Aorta (tissue), 5 donors: ENCODE measurements at places on chromosomes 5 and 9.
A peak's percentile ranks its signal among the peaks of the same experiment; 100 is the strongest.

DNA sequence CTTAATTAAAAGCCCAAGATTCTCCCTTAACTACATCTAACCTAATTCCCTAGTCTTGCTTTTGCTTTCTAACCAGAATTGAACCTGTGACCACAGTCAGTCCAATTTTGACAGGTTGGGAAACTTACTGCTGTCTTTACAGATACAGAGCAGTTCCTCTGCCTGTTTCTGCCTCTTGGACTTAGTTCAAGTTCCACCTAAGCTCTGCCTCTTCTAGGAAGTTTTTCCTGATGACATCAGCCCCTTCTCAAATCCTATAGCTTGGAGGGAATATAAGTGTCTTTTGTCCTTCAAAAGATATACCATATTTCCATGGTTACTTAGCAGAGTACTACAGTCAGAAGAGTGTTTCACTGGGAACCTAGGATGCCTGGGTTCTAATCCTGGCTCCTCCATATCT, 31.7 kb downstream of the BRINP1 start:
- DNase-seq = no peak

DNA sequence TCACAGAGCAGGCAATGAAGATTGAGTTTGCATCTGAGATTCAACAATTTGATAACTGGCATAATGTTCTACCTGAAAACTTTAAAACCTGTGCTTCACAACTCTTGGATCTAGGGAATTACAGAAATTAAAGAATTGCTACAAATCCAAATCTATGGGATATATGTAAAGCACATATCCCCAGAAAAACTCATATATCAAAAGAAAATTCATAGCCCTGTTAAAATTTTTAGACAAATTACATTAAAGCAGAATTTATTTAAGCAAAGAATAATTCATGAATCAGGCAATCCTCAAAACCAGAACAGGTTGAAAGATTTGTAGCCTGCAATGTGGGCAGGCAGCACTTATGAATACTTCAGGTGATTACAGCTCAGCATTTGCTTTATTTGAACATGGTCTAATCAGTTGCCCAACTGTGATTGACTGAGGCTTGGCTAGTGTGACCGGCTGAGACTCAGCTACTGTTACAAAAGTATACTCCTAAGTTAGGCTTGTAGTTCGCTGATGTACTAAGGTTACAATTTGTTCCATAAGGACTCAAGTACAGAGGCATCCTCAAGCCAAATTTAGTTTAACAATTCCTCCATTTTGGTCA, 10.3 kb upstream of the UBTD2 start:
- DNase-seq = no peak

GRCh38 chr5:172140866-172141265, 47.2 kb downstream of the STK10 start:
- no peak for DNase-seq

DNA sequence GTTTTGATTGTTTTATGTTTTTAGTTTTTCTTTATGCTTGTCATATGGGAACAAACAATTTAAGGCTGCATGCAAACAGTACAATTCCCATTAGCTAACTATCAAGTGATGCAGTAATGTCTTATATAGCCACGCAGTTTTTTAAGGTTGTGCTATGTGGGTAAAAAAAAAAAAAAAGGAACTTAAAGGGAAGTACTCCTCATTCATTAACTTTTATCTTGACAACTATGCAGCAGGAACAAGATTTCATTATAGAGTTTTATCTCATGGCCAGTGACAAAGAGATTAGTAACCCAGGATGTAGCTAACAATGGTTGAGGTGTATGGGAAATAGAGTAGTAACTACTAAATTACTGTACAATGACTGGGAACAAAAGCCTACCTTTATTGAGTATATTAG, 1008.2 kb upstream of the CDH9 start:
- DNase-seq = no peak

GRCh38 chr9:135329571-135330306, 149.8 kb upstream of the PPP1R26 start:
- DNase-seq = no peak

DNA sequence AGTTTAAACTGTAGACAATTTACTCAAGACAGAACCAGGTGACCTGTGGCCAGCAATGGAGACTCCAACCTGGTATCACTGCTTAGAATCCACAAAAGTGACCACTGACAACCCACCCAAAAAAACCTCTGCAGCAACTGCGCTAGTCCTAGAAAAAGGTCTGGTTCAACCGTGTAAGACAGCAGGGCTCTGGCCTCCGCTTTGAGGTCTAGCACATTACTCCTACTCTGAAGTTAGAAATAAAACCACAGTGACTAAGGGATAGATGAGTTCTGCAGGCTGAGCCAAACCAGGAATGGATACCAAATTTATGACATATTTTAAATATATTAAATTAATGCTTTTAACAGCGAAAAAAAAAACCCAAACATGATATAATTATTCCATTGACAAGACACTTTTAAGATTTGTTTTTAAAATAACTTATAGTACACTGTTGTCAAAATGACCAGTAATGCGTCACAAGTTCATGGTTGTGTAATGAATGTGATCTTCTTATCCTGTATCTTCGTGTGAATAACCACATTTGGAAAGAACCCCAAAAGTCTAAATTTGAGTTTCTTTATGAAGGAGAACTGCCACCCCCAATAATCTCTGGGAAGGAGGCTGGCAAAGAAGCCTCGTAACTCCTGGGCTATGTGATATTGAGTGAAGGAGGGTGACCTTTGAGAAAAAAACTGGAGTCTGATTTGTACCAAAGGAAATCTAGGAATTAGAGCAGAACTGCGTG, 101.9 kb upstream of the SLC44A1 start:
- DNase-seq = no peak

DNA sequence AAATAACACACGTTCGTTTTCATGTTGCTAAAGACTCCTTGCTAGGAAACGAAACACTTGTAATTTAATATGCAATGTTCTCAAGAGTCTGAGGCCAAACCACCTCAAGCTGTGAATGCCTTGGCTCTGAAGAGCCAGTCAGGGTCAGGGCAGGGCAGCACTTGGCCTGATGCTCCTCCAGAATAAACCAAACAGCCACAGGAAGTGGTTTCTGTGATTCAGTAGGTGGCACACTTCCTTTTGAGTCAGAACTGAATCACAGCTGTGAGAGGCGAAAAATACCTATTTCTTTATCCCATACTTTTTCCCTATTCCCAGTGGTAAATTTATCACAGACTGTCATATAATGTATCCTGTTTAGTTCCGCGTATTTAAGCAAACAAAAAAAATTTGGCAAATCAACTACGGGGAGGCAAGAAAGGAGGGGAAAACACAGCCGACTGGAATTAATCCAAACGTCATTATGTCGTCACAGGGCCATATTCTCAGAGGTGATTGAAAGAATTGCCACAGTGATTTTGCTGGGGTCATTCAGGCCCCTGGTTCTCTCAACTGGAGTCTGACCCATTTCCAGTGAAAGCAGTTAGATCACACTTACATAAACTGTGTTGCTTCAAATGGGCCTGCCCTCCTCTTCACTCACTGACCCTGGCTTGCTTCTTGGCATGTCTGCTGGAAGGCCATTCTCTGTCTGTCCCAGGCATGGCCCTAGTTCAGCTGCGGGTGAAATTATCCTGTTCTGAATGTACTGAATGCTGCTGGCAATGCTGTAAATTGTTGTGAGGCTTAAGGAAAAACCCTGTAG, 71.2 kb downstream of the ARRDC3 start:
- DNase-seq = peak; percentile 91

GRCh38 chr9:122100756-122101155, 7.6 kb upstream of the TTLL11 start:
- DNase-seq = no peak

DNA sequence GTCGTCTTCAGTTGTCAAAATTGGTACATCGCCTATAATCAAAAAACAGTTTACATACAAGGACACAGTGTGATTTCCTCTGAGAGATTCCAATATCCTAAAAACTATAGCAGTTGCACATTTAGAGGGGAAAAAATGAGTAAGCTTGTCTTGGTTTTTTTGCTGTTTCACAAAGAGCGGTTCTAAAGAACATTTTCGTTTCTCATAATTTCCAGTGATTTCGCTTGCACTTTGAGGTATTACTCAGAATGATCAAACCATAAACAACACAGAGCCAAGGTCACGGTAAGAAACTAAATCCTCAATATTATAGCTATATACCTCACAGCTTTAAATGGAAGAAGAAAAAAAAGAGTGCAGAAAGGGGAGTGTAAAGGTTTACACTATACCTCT, 861 bp downstream of the MTX3 start:
- no peak for DNase-seq

DNA sequence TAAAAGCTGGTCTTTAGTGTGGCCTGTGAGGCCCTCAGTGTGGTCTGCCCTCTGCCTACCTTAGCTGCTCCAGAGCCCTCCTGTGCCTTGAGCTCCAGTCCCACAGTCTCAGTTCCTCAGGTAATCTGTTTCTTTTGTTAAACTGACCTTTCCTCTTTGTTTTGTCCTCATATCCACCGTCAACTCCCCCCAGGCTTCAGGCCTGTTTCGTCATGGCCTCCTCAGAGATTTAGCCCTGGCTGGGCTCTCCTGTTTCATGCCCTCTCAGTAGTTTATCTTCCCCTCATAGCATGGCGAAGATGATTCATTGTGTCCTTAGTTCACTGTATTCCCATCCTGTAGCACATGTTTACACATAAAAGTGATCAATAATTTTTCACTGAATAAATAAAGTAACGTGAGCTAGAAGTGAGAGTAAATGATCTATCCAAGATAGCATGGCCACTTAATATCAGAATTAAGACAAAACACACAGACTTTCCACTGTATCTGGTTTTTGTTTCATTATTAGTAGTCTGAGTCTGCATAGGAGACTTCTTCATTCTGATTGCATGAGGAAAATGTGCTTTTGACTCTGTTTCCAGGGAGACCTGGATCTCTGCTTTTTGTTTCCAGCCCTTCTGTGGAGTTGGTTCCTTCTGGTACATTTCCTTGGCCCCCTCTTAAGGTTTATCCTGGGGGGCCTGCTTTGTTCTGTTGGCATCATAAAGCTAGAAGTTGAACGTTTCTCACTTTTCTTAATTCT, 70.5 kb downstream of the SNX24 start:
- DNase-seq = no peak

DNA sequence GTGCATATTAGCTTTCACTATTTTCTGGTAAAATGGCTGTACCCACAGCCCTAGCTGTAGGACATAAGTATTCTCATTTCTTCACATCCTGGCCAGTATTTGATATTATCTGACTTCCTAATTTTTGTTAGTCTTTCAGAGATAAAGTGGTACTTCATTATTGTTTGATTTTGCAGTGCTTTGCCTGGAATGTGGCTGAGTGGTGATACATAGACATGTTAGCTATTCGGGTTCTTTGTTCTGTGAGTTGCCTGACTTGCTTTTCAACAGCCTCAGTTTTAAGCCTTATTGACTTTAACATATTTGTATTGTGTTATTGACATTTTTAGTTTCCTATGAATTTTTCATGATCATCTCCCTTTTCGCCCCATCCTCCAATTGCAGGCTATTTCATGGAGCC, 161.1 kb downstream of the GABBR2 start:
- no peak for DNase-seq

- DNase-seq = no peak
Measured at GRCh38 chr5:88542786-88543185, 274.1 kb upstream of the TMEM161B start.

- no peak for DNase-seq
Measured at GRCh38 chr5:5304361-5305020, 118.0 kb upstream of the ICE1 start.

- no peak for DNase-seq
Measured at GRCh38 chr5:34657988-34658387, 1.9 kb downstream of the RAI14 start.

DNA sequence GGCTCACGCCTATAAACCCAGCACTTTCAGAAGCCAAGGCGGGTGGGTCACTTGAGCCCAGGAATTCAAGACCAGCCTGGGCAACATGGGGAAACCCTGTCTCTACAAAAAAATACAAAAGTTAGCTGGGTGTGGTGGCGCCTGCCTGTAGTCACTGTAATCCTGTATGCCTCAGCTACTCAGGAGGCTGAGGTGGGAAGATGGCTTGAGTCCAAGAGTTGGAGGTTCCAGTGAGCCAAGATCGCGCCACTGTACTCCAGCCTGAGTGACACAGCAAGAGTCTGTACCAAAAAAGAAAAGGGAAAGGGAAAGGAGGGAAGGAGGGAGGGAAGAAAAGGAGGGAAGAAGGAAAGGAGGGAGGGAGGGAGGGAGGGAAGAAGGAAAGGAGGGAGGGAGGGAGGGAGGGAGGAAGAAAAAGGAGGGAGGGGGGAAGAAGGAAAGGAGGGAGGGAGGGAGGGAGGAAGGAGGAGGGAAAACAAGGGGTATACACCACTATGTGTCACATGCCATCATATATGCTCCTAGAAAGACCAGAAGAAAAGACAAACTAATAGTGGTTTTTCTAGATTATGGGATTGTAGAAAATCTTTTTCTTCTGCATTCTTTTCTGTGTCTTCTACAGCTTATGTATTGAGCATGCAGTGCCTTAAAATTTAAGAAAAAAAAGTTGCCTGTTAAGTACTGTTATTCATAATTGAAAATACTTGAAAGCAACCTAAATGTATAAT, 240.1 kb downstream of the DENND1A start:
- DNase-seq = no peak

DNA sequence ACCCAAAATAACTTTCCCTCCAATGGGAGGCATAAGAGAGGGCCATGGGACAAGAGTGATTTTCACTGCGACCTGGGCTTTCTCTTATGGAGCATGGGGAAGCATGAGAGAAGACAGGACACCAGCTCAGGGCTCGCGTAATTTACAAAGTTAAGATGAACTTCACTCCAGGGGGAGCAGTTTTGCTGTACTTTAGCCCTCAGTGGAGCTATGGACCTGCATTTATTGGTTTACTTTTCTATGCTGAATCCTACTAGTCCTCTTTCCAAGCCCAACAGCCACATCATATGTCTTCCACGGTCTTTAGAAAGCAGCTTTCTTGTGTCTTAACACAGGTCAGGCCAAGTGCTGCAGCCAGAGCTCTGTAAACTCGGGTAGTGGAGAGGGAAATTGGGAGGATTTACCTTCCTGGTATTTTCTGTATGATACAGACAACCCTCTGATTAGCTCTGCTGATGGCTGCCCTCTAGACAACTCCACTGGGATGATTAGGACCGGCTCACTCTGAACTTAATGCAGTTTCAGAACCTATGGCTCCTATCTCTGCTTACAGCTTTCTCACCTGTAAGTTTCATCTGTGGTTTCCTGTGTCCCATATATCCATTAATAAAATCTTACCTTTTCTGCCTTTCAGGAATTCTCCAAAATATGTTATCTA, 581.0 kb upstream of the RORB start:
- DNase-seq = no peak

GRCh38 chr5:142441616-142442015, 116.8 kb upstream of the SPRY4 start:
- no peak for DNase-seq

- DNase-seq = no peak
Measured at GRCh38 chr5:123502120-123502519, 9.9 kb upstream of the CSNK1G3 start.

DNA sequence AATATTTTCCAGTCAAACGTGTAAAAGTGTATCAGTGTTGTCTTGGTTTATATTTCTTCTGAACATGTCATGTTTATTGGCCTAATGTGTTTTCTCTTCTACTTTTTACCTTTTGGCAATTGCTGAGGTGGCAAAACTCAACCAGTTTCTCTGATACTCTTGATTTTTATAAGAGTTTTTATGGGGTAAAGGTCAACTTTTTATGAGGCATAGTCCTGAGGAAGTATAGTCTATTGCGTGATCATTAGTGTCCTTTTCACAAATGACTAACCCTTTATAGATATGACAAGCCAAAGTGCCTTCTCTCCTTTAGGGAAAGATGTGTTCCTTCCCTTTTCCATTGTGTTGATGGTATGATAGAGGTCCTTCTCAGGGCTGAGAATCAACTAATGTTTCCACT, 32.9 kb downstream of the OCLN start:
- no peak for DNase-seq

GRCh38 chr5:96721351-96721977, 59.3 kb downstream of the CAST start:
- no peak for DNase-seq

GRCh38 chr5:31770998-31771397, 132.1 kb downstream of the PDZD2 start:
- DNase-seq = no peak
